ENCODE measurements at places on chromosomes 6 and 20. TPM values are rescaled to one million over a fixed set of nuclear protein-coding genes. Genes with fewer than 3 reads are reported as not detected.

DNA sequence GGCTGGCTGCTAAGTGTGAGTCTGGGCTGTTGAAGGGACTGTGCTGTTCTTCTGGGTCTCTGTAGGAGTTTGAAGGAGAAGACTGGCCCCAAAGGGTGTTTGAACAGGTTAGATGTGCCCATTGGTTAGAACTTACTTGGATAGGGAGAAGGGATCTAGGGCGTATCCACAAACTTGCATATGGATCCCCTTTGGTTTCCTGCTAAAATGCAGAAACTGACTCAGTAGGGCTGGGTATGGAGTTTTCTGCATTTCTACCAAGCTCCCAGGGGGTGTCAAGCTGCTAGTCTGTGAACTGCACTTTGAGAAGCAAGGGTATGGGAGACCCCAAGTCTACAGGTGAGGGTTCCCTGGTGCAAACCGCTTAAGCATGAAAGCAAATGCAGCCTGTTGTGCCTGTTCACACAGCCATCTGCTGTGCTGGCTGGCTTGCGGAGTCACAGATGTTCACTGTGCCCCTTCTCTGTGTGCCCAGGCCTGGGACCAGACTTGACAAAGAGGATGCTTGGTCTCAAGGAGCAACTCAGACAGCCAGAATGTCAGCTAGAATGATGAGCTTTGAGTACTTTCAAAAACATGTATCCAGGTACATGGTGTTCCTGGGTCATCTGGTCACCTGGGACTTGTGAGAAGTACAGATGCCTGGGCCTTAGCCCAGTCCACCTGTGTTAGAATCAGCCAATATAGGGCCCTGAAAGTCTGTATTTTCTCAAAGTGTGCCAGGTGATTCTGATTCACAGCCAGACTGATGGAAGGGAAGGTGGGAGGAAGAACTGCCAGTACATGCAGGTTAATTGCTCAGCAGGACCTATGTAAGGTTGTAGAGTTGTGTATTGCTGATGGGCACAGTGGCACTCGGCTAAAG is 7.4 kb downstream of the PPP1R16B start:
- no peak for DNase-seq

DNA sequence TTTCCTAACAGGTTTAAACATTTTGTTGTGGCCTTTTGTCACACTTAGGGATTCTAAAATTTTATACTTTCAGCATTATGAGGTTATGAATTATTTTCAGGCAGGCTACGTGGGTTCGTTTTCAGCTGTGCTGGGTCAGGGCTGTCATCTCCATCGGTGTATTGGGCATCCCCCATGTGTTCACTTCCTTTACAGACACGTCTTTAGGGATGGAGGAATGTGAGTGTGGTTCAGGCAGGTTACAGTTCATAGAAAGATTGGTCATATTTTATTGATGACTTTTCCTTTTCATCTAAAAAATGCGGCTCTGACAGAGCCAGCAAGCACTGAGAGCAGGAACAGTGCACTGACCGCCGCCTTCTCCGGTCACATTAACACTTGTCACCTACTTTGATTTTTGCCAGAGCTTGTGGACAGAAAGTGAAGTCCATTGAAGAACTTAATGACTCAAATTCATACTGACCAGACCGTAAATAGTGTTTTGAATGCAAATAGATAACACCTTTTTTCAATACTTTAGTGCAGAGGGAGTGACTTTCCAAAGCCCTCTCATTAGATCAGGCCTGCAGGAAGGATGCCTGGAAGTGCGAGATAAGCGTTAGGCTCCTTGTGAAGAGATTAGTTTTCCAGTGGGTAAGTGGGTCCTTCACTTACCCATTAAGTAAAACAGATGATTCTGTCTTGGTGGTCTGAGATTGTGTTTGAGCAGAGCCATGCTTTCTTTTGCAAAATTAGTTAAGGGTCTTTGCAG is 113.1 kb downstream of the TIAM2 start:
- no peak for DNase-seq

- DNase-seq: no peak
Measured at GRCh38 chr6:28720357-28721231, 194.9 kb downstream of the GPX5 start.

Gene LZTS3
- total RNA-seq: 4.2 TPM

Gene ANKEF1
- 1.3 TPM for total RNA-seq

DNA sequence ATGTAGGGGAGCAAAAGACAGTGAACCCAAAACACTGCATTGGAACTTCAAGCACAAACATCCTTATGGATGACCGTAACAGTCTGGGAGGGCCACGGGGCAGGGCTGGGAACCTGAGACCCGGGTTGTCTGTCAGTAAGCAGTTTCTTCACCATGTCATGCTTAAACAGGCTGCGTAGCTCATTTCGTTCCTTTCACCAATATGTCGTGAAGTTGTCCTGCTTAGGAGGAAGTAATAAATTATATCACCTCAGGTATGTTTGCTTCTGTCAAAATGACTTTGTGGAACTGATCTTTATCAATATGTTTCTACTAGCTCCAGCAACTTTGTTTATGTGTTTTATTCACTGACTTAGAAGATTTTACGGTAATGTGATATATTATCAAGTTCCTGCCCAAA is 12.4 kb upstream of the MAK start:
- DNase-seq: no peak

Gene AGER
- total RNA-seq: 7.3 TPM

- DNase-seq: no peak
Measured at GRCh38 chr20:15637950-15638754, 935.1 kb downstream of the KIF16B start.

Gene ENPP4
- 14.6 TPM for total RNA-seq

Gene ZNF334
- 3.1 TPM for total RNA-seq

DNA sequence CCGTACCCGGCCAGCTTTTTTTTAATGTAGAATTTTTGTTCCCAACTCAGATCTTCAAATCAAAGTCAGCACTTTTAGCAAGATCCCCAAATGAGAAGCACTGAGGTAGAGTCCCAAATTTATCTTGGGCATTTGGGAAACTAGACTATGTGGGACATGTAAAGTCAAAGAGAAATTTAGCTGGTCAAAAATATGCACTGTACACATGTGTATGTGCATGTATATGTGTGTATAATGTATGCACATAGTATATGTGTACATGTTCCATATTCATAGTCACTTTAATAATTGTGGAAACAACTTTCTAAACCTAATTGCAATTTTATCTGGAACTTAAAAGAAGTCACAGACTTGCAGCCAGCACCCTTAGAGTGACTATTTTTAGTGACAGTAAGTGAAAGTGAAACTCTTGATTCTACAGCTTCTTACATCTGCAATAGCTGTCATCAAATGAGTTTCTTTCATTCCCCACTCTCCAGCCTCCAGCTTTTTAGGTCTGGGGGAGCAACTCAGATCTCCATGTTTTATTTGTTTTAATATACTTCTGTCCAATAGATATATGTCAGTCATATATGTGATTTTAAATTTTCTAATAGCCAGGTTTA is 53.6 kb downstream of the CDC40 start:
- no peak for DNase-seq

- no peak for DNase-seq
Measured at GRCh38 chr6:139962654-139963347, 588.4 kb upstream of the CITED2 start.

- DNase-seq: no peak
Measured at GRCh38 chr6:44788387-44788981, 401.0 kb downstream of the CDC5L start.

Gene PIGU
- total RNA-seq: 9.6 TPM

Gene MYLK2
- total RNA-seq: not detected

DNA sequence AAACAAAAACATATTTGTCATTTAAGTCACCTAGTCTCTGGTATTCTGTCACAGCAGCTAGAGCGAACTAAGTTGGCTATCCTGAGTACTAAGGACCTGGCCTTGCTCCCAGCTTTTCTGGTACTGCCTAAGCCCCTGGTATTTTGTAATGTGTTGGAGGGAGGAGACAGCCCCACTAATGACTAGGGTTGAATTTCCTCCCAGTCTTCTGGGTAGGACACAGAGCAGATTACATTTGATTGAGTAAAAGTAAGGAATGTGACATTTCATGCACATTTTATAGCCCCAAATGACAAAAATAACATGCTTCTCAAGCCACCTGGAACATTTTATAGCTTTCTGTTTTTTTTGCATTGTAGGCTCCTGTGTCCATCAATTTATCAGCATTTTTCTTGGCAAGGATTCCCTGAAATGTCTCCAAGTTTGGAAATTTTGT is 47.9 kb upstream of the DDR1 start:
- no peak for DNase-seq

GRCh38 chr6:17172836-17173470 is 71.1 kb downstream of the STMND1 start:
- no peak for DNase-seq

DNA sequence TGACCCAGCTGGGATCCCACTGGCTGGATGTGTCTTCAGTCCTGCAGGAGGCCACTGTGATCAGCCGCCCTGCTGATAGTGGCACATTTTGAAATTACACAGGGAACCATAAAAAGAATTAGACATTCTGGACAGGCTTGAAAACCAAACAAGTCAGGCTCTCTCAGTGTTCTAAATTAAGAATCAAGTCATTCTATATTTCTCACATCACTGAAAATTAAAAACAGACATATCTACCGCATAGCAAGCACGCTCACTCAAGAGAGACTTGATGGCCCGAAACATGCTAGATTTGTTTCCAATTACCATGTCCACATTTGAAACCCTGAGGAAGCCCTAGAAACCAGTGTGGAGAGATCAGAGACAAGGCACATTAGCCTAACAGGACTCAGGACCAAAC is 57.7 kb downstream of the NFATC2 start:
- peak; percentile 30 for DNase-seq

Gene DAAM2
- 33.9 TPM for total RNA-seq

GRCh38 chr20:25507385-25508082 is 77.8 kb downstream of the NINL start:
- no peak for DNase-seq

Gene RIMS4
- 6.6 TPM for total RNA-seq

DNA sequence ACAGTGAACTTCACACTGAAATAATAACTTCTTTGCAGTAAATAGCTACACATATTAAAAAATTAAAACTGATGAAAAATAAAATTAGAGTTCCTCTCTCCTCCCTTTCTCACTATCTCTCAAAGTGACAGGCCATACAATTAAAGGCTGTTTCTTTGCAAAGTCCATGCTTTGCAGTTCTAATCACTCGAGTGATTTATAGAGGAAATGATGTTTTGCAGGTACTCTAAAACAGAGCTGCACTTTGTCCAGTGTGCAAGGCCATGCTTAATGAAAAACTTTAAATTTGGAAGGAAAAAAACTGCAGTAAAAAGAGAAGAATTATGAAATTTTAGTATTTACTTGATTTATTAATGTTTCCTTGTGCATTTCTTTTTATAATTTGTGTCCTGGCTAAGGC is 112.5 kb downstream of the GMDS start:
- DNase-seq: no peak

DNA sequence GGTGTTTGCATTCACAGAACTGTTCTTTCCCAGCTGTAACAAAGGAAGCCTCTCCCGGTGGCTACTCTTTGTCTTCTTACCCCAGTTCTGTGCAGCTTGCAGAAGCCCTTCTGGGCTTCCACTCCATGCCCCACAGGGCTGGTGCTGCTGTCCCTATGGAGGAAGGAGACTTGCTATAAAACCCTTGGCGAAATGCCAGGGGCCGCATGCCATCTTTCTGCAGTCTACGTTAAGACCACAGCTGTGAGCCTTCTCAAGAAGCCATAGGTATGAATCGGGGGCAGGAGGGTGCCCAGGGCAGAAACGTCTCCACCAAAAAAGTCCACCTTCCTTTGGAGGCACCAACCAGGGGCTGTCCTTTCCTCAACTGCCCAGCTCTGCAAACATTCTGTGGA is 60.7 kb downstream of the PRND start:
- no peak for DNase-seq

DNA sequence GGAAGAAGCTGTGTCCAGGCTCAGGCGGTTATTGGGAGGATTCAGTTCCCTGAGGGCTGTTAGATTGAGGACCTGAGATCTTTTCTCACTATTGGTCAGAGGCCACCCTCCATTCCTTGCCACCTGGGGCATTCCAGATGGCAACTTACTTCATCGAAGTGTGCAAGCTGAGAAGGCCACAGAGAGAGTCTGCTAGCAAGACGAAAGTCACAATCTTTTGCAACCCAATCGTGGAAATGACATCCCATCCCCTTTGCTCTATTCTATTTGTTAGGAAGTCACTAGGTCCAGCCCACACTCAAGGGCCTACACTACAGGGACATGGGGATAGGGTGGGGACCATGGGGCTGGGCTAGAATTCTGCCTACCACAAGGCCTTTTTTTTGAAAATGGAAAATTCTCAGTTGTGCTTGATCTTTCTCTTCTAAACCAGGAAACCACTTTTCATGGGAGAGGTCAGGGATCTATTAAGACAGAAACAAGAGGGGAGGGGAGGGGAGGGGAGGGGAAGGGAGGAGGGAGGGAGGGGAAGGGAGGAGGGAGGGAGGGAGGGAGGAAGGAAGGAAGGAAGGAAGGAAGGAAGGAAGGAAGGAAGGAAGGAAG is 217.2 kb downstream of the BCAS1 start:
- DNase-seq: no peak

DNA sequence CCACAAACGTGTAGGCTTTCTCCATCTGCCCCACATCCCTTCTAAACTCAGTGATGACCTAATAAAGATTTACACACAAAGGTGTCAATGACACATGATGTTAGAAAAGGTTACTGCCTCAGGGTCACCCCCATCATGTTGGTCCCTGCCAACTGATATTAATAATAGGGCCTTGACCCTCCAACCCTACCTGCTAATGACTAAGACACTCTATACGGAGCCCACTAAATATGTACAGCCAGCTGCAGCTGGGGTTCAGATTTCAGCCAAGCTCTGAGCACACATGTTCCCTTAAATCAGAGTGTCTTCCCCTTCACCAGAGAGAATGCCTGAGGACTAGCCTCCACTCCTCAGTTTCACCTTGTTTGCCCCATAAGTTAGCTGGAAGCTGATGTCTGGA is 67.4 kb upstream of the SNRPB2 start:
- DNase-seq: no peak

DNA sequence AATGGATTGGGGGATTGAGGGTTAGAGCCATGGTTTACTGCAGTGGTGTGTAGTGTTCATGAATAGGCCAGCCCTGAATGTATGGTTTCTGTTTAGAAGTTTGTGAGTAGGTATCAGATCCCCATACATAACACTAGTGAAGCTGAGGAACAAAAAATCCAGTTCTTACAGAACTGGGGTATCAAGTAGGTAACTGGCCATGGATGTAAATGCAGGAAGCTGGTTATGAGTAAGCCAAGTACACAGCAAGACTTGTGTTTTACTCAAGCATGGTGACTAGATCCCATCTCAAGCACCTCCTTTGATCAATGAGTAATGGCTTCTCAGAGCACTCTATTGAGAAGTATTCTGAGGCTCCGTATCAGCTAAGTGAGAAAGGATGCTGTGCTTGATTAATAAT is 613.7 kb upstream of the FLRT3 start:
- no peak for DNase-seq

Gene MYH7B
- 0.42 TPM for total RNA-seq

- DNase-seq: peak; percentile 67
Measured at GRCh38 chr20:57663681-57664451, 43.6 kb upstream of the ZBP1 start.

Gene DNAH8
- total RNA-seq: 0.05 TPM

Gene OR11A1
- total RNA-seq: not detected

DNA sequence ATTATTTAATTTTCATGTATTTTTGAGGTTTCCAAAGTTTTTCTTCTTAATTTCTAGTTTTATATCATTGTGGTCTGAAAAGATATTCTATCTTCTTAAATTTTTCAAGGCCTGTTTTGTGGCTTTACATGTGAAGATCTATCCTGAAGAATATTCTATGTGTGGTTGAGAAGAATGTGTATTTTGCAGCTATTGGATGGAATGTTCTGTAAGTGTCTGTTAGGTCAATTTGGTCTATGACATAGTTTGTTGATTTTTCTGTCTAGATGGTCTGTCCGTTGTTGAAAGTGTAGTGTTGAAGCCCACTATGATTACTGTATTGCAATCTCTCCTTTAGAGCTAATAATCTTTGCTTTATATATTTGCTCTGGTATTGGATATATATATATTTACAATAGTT is 125.7 kb downstream of the CRYBG1 start:
- DNase-seq: no peak
